Femur (tissue), 1 donor: ENCODE measurements at places on chromosomes 13 and 19.

GRCh38 chr19:41691268-41691970 lies 3.3 kb upstream of the CEACAM7 start:
- DNase-seq, result no peak

DNA sequence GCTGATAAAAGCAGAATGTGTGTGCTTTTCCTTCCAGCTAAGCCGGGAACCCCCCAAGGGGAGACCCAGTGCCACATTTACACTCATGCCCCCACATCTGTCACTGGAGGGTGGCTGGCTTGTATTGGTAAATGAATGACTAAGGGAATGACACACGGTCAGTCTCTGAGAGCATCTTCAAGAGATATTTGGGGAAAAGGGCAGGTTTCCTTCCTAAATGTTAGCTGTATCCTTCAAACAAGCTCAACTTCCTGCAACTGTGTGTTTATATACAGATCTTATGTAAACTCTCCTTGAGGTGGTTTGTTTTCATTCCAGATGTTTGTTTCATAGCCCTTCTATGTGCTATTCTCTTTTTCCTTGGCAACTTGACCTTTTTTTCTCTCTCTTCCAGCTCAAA lies 192.6 kb downstream of the COL4A1 start:
- no peak for DNase-seq

DNA sequence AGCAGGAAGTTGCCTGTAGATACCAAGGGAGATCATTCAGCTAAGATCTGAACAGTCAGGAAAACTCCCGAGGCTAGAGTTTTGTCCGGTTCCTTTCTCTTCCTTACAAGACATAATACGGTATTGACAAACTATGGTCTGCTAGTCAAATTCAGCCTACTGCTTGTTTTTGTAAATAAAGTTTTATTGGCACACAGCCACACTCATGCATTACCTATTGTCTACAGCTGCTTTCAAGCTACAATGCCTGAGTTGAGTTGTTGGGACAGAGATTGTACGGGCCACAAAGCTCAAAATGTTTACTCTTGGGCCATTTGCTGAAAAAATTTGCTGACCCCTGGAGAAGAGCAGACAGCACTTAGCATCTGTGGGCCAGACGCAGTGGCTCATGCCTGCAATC lies 2.5 kb downstream of the SLC1A6 start:
- DNase-seq, result no peak

- peak; percentile 15 for DNase-seq
Observed at GRCh38 chr19:58366585-58367430, 4.3 kb upstream of the ZNF497 start.

GRCh38 chr19:1503089-1503924 lies 9.5 kb downstream of the ADAMTSL5 start:
- DNase-seq, result peak; percentile 49

- no peak for DNase-seq
Observed at GRCh38 chr19:56594446-56594782, 688 bp upstream of the ZNF71 start.

DNA sequence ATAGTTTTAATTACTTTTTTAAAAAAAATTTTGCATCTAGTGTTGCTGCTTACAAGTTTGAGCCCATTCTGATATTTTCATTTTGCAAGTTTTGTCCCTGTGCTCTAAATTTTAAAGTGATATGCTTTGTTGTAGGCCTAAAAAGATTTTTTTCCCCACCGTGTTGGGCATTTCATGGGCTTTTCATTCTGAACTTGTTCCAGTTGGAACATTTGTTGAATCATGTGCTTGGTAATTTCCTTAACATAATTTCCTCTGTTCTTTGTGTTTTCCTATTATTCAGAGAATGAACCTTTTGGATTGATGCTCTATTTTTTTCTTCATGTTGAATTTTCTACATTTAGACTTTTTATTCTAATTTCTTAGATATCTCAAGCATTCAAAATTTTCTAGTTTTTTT lies 206.4 kb upstream of the SPRY2 start:
- no peak for DNase-seq

GRCh38 chr13:86974995-86975328 lies 696.2 kb upstream of the SLITRK5 start:
- no peak for DNase-seq

DNA sequence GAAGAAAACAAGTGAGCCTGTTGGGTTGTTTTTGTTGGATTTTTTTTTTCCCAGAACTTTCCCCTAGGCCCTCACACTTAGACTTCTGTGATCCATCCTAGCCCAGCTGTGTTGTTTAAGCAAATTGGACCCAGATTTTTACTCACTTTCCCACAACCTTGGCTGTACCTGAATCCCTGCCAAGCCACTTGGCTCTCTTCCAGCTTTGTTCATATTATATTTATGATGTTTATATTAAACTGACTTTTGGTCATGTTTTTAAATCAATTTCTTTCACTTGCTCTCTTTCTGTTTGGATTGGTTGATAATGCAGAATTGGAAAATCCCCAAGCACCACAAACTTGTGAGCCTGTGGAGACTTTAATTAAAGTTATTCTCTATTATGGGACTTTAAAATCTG lies 16.6 kb downstream of the OLFM4 start:
- peak; percentile 86 for DNase-seq

- DNase-seq, result no peak
Observed at GRCh38 chr19:41376998-41377365, 649 bp downstream of the TMEM91 start.

- DNase-seq, result peak; percentile 91
Observed at GRCh38 chr19:6516659-6517291, 14.1 kb upstream of the TNFSF9 start.

DNA sequence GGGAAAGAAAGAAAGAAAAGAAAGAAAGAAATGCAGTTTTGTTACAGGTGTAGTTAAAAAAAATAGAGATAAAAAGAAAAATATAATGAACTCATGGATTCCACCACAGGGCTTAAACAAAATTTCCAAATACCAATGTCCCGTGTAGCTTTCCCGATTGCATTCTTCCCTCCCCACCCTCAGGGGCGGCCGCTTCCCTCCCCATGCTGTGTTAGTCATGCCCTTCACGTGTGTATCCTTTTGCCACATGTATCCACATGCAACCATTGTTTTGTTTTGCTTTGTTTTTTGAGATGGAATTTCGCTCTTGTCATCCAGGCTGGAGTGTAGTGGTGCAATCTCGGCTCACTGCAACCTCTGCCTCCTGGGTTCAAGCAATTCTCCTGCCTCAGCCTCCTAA lies 3.6 kb upstream of the KMT5C start:
- DNase-seq, result no peak

GRCh38 chr13:36212789-36213188 lies 1.6 kb downstream of the SOHLH2 start:
- no peak for DNase-seq

DNA sequence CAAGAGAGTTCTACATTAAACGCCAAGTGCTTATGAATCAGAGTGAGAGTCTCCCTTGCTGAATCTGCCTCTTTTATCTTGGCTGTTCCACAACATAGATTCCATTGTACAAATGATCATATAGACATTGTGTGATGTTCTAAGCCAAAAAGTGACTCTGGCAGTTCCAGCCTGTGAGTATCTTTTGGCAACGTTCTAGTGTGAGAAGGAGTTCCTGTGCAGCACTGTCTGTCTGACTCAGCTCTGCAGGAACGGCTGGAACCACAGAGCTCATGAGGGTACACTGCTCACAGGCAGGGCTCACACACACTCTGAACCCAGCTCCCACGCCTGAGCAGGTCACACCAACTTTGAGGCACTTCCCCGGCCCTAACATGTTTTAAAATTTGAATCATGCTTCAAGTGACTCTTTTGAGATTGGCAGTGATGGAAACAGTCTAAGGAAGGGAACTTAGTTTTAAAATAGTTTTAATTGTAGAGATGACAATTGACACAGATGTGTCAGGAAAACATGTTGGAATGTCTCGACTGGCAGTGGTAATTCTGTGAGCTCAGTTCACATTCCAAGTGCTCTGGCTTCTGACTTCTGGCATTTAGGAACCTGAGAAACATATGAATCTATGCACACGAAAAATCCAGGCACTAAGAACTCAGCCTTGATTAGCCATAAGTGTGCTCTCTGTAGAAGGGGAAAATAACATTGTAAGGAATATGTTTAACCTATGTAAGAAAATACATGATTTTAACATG lies 272.0 kb downstream of the UQCRFS1 start:
- no peak for DNase-seq

GRCh38 chr19:3404324-3405260 lies 38.2 kb downstream of the NFIC start:
- DNase-seq, result peak; percentile 92

DNA sequence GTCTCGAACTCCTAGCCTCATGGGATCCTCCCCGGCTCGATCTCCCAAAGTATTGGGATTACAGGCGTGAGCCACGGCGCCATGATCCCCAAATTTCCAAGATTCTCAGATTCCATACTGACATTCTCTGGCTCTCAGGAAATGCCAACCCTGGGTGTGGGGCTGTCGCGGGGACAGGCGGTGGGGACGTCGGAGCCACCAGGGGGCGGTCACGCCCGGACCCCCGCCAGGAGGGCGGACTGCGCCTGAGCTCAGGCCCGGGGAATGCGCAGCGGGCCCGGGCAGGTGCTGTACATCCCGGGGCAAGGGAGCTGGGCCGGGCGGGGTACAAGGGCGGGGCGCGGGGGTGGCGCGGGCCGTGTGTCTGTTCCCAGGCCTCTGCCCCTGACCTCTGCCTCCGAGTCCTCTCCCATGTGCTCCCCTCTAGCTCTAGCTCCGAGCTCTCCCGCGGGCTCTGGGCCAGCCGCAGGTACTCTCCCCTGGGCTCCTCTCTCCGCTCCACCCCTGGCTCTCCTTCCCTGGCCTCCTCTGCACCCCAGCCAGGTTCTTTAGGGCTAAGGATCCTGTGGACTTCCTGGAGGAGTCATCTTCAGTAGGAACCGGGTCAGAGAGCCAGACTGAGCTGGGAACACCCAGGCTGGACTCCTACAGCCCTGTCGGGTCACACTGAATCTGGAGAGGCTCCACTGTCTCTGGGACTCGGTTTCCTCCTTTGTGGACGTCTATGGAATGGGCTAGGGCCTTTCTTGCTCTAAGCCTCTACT lies 2.4 kb downstream of the PPP1R13L start:
- peak; percentile 56 for DNase-seq

DNA sequence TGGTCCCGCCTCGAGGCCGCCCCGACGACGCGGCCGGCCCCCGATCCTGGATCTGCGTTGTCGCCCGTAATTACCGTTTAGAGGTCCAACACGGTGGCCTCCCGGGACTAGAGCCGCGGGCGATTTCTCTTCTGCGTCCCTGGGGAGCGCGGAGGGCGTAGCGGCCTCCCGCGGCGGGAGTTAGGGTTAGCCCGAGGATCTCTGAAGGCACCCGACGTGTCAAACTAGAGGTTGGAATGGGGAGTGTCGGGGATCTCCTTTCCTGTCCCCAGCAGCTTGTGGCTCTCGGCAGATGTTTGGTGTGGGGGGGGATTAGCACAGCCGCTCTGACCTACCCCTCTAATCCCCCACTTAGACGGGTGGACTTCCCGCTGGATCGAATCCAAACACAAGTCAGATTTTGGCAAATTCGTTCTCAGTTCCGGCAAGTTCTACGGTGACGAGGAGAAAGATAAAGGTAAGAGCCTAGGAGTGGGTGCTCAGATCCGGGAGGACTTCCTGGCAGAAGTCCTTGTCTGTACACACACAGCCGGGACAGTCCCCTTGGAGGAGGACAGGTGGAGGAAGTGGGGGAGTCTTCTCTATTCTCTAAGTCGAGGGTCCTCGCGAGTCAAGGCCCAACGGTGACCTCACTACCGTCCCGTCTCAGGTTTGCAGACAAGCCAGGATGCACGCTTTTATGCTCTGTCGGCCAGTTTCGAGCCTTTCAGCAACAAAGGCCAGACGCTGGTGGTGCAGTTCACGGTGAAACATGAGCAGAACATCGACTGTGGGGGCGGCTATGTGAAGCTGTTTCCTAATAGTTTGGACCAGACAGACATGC lies 581 bp downstream of the CALR start:
- no peak for DNase-seq

DNA sequence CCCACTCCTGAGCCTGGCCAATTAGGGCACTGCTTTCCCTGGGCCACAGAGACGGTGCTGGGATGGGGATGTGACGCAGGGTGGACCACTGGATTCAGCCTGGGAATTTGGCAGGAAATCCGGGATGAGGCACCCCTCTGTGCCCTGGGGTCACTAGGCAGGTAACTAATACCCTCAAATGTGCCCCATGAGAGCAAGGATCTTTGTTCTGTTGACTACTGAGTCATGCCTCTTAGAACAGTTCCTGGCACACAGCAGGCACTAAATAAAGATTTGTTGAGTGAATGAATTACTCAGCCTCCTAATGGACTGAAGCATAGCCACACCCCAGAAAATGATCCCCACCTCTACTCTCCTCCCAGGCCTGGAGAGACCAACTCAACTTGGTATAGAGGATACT lies 15.9 kb downstream of the OPA3 start:
- DNase-seq, result no peak

- no peak for DNase-seq
Observed at GRCh38 chr19:2557093-2557440, 81.1 kb downstream of the GADD45B start.

GRCh38 chr13:42354241-42355091 lies 82.5 kb downstream of the AKAP11 start:
- DNase-seq, result no peak

DNA sequence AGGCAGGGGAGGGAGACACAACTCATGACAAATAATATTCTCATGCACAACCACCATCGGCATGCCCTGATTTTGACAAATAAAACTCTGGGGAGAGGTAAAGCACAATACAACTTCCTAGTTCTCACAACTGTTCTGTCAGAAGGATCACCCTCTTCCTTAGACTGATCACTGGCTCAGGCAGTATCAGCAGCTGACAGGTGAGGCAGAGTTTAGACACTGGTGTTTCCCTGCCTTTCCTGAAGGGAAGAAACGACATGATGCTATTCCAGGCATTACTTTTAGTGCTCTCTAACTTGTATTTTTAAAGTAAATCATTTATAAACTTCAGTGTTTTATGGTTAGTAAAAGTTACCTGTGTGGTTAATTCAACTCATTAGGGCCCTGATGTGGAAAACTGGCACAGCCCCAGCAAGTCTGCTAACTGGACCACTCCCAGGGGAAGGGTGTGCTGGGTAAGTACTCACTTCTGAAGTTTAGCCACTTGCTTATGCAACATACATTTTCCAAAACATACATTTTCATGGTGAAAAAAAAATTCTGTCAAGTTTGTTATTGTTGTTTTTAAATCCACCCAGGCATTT lies 82.8 kb downstream of the CRYL1 start:
- no peak for DNase-seq

- DNase-seq, result no peak
Observed at GRCh38 chr19:8135946-8136618, 13.3 kb downstream of the FBN3 start.

DNA sequence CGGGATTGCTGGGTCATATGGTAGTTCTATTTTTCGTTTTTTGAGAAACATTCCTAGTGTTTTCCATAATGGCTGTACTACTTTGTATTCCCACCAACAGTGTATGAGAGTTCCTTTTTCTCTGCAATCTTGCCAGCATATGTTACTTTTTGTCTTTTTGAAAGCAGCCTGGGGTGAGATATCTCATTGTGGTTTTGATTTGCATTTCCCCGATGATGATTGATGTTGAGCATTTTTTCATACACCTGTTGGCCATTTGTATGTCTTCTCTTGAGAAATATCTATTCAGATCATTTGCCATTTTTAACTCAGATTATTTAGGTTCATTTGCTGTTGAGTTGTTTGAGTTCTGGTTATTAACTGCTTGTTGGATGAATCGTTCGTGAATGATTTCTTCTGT lies 18.5 kb upstream of the ATP12A start:
- no peak for DNase-seq
